ELR (cell line): ENCODE measurements at places on chromosomes 11 and 22.

GRCh38 chr22:22507743-22508273 is 734 bp downstream of the ZNF280B start:
- no peak for DNase-seq

- DNase-seq: no peak
Observed at GRCh38 chr22:42964994-42965699, 49.8 kb downstream of the PACSIN2 start.

DNA sequence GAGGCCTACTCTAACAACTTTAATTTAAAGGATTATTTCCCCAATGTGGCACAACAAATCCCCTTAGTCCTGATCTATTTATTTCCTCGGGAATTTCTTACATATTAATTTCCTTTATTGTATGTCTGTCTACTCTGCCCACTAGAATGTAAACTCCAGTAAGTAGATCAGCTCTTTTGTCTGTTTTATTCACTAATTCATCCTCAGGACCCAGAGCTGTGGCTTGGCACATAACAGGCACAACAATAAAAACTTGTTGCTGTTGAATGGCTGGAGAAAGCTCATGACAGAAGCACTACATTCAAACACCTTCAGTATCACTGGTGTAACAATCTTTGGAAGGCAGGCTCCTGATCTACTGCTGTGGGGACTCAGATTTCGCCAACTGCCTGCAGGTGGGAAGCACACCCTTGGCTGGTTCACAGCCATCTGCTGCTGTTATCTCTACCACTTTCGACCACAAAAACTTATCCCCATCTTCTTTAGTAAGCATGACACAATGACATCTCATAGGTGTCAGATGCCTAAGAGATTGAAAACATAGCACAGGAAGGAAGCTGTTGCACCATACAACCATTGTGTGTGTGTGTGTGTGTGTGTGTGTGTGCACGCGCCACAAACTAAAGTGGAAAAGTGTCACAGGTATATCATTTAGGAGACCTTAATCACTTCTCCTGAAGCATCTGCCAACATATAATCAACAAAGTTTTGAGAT is 11.9 kb downstream of the HIRA start:
- no peak for DNase-seq

GRCh38 chr11:126024123-126024522 is 38.5 kb downstream of the CDON start:
- no peak for DNase-seq

DNA sequence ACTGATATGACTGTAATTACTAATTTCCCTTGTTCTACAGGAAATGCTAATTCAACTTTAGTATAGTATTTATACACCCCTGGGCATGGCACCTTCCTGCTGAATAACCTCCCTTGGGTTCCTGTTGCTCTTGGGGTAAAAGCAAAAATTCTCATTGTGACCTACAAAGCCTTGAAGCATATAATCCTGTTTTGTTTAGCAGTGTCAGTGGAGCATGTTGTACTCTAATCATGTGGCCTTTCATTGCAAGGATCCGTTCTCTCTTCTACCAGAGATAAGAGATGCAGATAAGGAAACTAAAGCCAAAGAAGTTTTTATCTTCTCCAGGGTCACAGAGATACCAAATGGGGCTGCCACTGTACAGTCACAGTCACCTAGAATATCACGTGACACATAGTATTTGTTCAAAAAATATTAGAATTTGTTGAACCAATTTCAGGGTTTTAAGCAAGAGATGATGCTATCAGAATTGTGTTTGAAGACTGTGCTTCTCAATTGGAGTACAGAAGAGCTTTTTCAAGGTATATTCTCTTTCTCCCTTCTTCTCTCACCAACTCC is 25.1 kb downstream of the CSRP3 start:
- DNase-seq: no peak

- DNase-seq: no peak
Observed at GRCh38 chr22:23745791-23746190, 5.1 kb downstream of the ZNF70 start.

GRCh38 chr22:50739894-50740293 is 1.9 kb downstream of the ACR start:
- no peak for DNase-seq
